Stimulated activated CD4-positive, alpha-beta T cell treated with anti-CD3 and anti-CD28 coated beads, TNF-alpha, amount 100 ng/mL, for 4 hours (primary cell): ENCODE measurements at places on chromosomes 4 and X.

- no peak for DNase-seq
Measured at GRCh38 chr4:147044241-147044640, 98.6 kb upstream of the TTC29 start.

DNA sequence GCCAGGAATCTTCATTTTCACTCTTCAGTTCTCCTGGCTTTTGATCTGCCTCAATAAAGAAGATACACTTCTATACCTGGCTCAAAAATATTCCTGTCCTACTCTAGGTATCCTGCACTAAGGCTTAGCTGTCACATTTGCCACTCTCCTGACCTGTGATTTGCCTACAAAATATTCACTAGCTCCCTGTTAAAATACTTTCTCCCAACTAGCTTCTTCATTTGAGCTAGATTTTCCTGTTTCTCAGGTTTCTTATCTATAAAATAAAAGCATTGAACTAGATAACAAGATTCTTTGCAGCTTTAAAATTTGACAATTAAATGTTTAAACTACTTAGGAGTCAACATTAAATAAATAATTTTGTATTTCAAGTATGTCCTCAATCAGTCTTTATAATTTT, 53.2 kb downstream of the CHIC2 start:
- DNase-seq, result no peak

- no peak for DNase-seq
Measured at GRCh38 chr4:150336676-150337412, 245.1 kb upstream of the MAB21L2 start.

- DNase-seq, result no peak
Measured at GRCh38 chr4:56040842-56041241, 92.1 kb downstream of the CEP135 start.

GRCh38 chr4:37001688-37002436, 242.7 kb upstream of the NWD2 start:
- DNase-seq, result no peak

- no peak for DNase-seq
Measured at GRCh38 chr4:142142366-142143054, 506.1 kb downstream of the IL15 start.

DNA sequence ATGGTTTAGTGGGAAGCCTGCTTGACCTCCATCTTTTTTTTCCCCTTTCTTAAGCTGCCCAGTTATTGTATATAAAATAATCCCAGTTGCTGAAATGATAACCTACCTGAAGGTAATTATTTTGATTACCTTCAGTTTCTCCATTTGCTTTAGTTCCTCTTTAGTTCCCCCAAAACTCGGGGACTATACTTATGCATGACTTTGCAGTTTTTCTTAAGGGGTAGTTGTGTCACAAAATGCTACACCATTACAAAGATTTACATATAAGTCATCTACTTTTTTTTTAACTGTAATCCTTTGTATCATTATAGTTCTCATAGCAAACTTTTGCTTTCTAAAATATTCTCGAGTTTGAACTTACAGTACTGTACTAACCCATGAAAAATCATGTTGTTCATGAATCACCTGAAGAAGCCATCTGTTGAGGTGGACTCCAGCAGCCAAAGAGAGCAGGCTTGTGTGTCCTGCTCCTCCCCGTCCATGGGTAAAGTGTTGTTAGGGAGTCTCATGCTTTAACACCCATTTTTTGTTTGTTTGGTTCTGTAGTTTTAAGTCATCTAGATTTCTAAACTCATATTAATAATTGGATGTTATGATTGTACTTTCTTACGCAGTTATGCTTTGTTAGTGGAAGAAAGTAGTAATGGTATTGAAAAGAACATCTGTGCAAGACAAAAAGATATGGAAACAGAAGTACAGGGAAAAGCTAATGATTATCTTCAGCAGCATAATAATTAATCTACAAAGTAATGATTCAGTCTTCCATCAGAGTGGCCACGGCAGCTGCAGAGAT, 34.6 kb downstream of the HADH start:
- DNase-seq, result no peak

GRCh38 chr4:47915378-47915777, 995 bp upstream of the NFXL1 start:
- DNase-seq, result no peak

DNA sequence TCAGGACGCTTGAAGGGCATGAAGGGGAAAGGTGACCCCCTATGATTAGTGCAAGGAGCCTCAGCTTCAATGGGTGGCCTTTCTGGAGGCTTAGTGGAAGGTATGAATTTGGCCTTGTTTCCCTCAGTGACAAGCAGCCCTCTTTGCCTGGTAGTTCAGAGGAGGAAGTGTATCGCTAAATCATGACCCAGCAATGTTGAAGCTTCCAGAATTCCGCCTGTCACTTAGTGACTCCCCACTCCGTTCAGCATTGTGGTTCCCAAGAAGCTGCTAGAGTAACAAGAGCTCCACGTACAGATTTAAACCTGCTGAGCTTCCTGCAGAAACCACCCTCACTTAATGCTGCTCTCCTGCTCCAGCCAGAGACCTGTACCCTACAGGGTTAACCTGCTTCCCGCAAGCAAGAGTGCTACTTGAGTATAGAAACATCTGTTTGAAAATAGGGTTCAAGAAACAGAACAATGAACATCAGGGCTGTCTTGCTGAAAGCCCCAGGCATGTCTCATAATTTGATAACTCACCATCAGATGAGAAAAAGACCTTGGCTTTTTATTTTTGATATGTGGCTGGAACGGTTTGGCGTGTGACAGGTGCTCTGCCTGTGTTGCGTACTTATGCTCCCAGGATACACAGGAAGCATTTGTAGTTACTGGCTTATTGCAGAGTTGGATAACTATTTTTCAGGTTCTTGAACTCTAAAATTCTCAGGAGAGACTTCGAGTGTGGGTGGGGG, 105.2 kb downstream of the UCHL1 start:
- no peak for DNase-seq
